Neural crest cell (in vitro differentiated cells): ENCODE measurements at places on chromosomes 1 and 21. TPM values are rescaled to one million over a fixed set of nuclear protein-coding genes. Genes with fewer than 3 reads are reported as not detected.

The TMEM200B gene
- total RNA-seq, result 3.7 and 3.8 TPM in 2 replicates

The BGLAP gene
- 2.5 and 3.0 TPM in 2 replicates for total RNA-seq

The PHLDA3 gene
- 10.7 and 12.6 TPM in 2 replicates for total RNA-seq

The CDKN2C gene
- total RNA-seq, result 2.9 and 3.5 TPM in 2 replicates

The C1orf122 gene
- total RNA-seq, result 37.3 and 40.0 TPM in 2 replicates

The HYI gene
- total RNA-seq, result 42.9 and 46.6 TPM in 2 replicates

The SMIM34 gene
- total RNA-seq, result not detected in 2 replicates

The WDR64 gene
- total RNA-seq, result 0.32 TPM in 1 of 2 replicates, not detected in the other

DNA sequence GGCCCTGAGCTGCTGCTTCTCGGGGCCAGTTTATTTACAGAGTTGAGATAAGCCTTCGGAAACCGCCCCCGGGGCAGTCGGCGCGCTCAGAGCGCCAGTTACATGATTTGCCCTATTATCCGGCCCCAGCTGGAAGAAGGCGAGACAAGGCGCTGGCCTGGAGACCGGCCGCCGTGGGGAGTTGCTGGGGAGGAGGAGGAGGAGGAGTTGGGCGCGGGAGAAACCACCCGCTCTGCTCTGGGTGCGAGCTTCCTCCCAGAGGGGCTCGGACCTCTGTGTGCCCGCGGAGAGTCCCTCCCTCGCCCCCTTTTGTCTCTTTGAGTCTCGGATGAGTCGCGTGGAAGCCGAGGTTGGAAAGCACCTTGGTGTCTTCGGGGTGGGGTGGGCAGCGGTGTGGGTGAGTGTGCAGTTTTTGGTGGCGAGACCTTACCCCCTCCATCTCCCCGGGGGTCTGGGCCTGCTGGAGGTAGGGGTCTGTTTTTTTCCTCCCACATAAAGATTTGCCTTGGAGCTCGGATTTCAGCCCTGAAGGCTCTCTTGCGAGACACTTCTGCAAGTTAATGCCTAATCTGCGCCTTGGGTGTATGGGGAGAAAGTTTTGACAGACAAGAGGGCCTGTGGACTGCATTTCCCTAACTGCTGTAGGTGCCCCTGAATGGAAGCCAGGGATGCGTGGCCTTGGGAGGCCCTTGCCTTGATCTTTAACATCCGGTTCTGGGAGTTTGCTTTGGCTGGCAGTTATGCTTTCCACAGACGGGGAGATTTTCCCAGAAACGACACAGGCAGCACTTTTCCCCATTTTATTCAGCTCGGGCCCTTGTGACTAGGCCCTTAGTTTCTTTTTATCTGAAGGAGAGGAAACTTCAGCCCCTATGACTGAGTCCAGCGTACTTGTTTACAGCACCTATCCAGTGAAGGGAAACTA is 80.0 kb downstream of the NDUFS5 start:
- peak overlapping the region; percentile 91 for H3K27ac ChIP-seq
- DNase-seq, result peak; percentile 30
- H3K27me3 ChIP-seq, result peaks cover 3% of the 10 kb centered on the region
- H3K36me3 ChIP-seq, result no peaks in the 10 kb centered on the region

DNA sequence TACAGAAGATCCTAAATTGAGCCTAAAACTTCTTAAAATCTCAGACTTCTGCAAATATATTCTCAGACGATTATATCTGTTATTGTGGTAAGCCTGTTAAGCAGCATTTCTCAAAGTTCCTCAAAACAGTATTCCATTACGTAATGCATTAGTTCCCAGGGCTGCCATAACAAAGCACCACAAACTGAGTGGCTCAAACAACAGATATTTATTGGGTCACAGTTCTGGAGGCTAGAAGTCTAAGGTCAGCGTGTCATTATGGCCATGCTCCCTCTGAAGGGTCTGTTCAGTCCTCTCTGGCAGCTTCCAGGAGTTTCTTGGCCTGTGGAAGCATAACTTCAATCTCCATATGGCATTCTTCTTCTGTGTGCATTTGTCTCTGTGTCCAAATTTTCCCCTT is 103.5 kb upstream of the ST6GALNAC5 start:
- H3K36me3 ChIP-seq, result no peaks in the 10 kb centered on the region
- no peak overlapping the region for H3K27ac ChIP-seq
- DNase-seq, result no peak
- H3K4me3 ChIP-seq, result no peak overlapping the region
- no peaks in the 10 kb centered on the region for H3K27me3 ChIP-seq

GRCh38 chr1:39485046-39485803 is 6.2 kb upstream of the BMP8A start:
- H3K27ac ChIP-seq, result no peak overlapping the region
- peaks cover 5% of the 10 kb centered on the region for H3K4me1 ChIP-seq
- peaks cover 25% of the 10 kb centered on the region for H3K36me3 ChIP-seq
- no peak overlapping the region for H3K4me3 ChIP-seq

GRCh38 chr1:240199758-240200645 is 108.3 kb downstream of the FMN2 start:
- H3K4me1 ChIP-seq, result no peaks in the 10 kb centered on the region
- peaks cover 19% of the 10 kb centered on the region for H3K36me3 ChIP-seq
- no peak overlapping the region for H3K4me3 ChIP-seq
- H3K27me3 ChIP-seq, result no peaks in the 10 kb centered on the region
- no peak overlapping the region for H3K27ac ChIP-seq

DNA sequence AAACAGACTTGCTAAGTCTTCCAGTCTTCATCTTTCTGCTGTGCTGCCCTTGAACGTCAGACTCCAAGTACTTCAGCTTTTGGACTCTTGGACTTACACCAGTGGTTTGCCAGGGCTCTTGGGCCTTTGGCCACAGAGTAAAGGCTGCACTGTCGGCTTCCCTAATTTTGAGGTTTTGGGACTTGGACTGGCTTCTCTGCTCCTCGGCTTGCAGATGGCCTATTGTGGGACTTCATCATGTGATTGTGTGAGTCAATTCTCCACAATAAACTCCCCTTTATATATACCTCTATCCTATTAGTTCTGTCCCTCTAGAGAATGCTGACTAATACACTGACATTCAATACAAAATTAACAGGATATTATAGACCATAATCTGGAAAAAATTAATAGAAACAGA is 628.1 kb downstream of the PLPP3 start:
- no peak overlapping the region for H3K4me3 ChIP-seq
- H3K27ac ChIP-seq, result no peak overlapping the region
- no peaks in the 10 kb centered on the region for H3K27me3 ChIP-seq
- no peaks in the 10 kb centered on the region for H3K4me1 ChIP-seq
- DNase-seq, result no peak

- H3K4me3 ChIP-seq, result no peak overlapping the region
- no peak overlapping the region for H3K27ac ChIP-seq
- peaks cover 8% of the 10 kb centered on the region for H3K4me1 ChIP-seq
- DNase-seq, result no peak
Observed at GRCh38 chr1:6688001-6688400, 13.6 kb downstream of the DNAJC11 start.

GRCh38 chr1:147444381-147444780 is 96.9 kb upstream of the BCL9 start:
- peaks cover 17% of the 10 kb centered on the region for H3K36me3 ChIP-seq
- no peak for DNase-seq
- no peaks in the 10 kb centered on the region for H3K4me1 ChIP-seq

GRCh38 chr1:185610954-185611353 is 123.2 kb upstream of the HMCN1 start:
- H3K4me1 ChIP-seq, result no peaks in the 10 kb centered on the region
- peaks cover 4% of the 10 kb centered on the region for H3K36me3 ChIP-seq
- no peaks in the 10 kb centered on the region for H3K27me3 ChIP-seq
- no peak overlapping the region for H3K27ac ChIP-seq

DNA sequence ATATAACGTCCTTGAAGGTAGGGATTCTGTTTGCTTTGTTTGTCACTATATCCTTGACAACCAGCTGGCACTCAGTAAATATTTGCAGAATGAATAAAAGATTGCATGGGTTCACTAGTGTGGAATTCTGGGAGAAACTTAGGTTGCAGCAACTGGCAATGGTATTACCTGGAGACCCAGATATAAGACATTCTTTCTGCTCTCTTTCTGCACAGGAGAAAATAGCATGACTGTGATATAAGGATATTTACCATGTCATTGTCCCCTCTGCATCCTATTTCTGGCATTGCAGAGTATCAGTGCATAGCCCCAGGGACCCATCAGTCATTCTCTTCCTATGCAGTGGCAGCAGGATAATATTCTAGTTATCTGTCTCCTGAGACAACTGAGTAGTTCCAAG is 308.9 kb upstream of the LRRC7 start:
- H3K36me3 ChIP-seq, result no peaks in the 10 kb centered on the region
- no peak for DNase-seq
- H3K27ac ChIP-seq, result no peak overlapping the region

- no peak overlapping the region for H3K27ac ChIP-seq
- peak overlapping the region; percentile 18 for H3K4me3 ChIP-seq
Observed at GRCh38 chr1:226074046-226074445, 11.5 kb downstream of the H3-3A start.

DNA sequence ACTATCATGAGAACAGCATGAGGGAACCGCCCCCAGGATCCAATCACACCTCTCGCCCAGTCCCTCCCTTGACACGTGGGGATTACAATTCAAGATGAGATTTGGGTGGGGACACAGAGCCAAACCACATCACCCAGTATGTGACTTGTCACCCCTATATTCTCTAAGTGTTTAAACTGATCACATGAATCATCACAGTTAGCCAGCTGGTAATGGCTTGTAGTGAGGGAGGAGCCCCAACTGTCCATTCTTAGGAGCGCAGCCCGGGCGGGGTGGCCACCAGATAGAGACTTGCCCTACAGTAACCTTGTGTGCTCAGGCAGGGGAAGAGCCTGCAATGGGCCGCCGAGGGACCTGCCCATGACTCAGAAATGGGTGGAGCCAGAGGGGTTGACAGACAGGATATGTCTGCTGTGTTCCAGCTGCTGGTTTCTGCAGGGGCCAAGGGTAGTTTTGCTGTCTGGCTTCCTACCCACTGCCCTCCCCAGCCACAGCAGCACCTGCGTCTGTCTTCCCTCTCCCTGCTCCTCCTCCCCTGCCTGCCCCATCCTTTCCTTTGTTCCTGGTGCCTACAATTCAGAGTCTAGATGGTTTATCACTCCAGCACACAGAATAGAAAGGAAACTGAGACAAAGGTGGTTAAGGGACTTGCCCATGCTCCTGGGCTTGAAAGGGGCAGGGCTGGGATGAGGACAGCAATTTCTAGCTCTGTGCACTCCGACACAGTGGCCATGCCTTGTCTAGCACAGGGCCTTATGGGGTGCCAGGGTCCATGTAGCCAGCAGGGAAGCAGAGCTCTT is 9.2 kb downstream of the ABCG1 start:
- DNase-seq, result no peak
- H3K36me3 ChIP-seq, result no peaks in the 10 kb centered on the region
- peaks cover 62% of the 10 kb centered on the region for H3K4me1 ChIP-seq
- peaks cover 2% of the 10 kb centered on the region for H3K27me3 ChIP-seq
- no peak overlapping the region for H3K27ac ChIP-seq
- H3K4me3 ChIP-seq, result peak overlapping the region; percentile 14

GRCh38 chr1:205650241-205650640 is 18.4 kb upstream of the ELK4 start:
- no peaks in the 10 kb centered on the region for H3K27me3 ChIP-seq
- DNase-seq, result no peak
- no peak overlapping the region for H3K4me3 ChIP-seq
- peaks cover 18% of the 10 kb centered on the region for H3K4me1 ChIP-seq
- peak overlapping the region; percentile 23 for H3K27ac ChIP-seq

DNA sequence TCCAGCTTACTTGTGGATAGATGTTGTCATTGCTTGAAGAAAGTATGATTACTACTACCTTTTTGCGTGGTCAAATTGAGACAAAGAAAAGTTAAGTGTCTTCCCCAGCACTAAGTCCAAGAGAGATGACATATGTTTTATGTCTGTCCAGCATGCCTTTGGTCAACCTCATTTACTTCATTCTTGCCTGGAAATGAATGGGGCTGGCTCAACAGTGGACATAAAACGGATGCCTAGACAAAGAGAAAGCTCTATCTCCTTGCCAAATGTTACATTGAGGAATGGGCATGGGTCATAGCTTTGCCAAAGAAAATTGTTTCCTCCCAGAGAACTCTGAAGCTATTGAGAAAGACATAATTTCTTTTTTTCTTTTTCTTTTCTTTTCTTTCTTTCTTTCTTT is 82.4 kb upstream of the PLPPR4 start:
- H3K27ac ChIP-seq, result no peak overlapping the region
- H3K4me3 ChIP-seq, result no peak overlapping the region
- no peaks in the 10 kb centered on the region for H3K4me1 ChIP-seq
- no peaks in the 10 kb centered on the region for H3K36me3 ChIP-seq

GRCh38 chr1:2982615-2983318 is 38.5 kb upstream of the ACTRT2 start:
- DNase-seq, result no peak
- no peak overlapping the region for H3K27ac ChIP-seq
- H3K4me1 ChIP-seq, result no peaks in the 10 kb centered on the region
- H3K27me3 ChIP-seq, result no peaks in the 10 kb centered on the region
- no peak overlapping the region for H3K4me3 ChIP-seq

DNA sequence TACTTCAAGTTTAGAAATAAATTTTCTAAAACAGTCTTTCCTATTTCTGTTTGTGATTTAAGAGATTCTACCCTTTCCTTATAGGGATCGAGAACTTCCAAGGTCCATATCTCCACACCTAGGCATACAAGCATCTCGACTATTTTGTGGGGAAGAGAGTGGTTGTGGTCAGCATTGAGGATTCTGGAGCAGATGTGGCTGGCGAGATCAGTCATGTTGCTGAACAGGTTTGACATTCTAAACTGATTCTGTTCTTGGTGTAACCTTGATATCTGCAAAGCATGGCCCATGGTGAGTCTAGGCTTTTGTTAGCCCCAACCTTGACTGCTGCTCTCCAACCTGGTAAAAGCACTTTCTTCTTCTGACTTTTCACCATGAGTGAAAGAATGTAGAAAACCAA is 167.6 kb upstream of the POGK start:
- no peak overlapping the region for H3K4me3 ChIP-seq
- DNase-seq, result no peak
- no peaks in the 10 kb centered on the region for H3K27me3 ChIP-seq
- no peaks in the 10 kb centered on the region for H3K4me1 ChIP-seq
- H3K36me3 ChIP-seq, result no peaks in the 10 kb centered on the region
- H3K27ac ChIP-seq, result no peak overlapping the region

GRCh38 chr1:43348343-43348808 is 10.4 kb upstream of the CDC20 start:
- peaks cover 25% of the 10 kb centered on the region for H3K27me3 ChIP-seq
- no peaks in the 10 kb centered on the region for H3K36me3 ChIP-seq
- DNase-seq, result no peak
- no peak overlapping the region for H3K27ac ChIP-seq
- H3K4me1 ChIP-seq, result peaks cover 16% of the 10 kb centered on the region
- H3K4me3 ChIP-seq, result peak overlapping the region; percentile 65

GRCh38 chr1:214718724-214719123 is 115.7 kb downstream of the CENPF start:
- no peaks in the 10 kb centered on the region for H3K36me3 ChIP-seq
- H3K27ac ChIP-seq, result no peak overlapping the region

- DNase-seq, result no peak
- no peaks in the 10 kb centered on the region for H3K4me1 ChIP-seq
- no peaks in the 10 kb centered on the region for H3K27me3 ChIP-seq
- H3K36me3 ChIP-seq, result peaks cover 2% of the 10 kb centered on the region
- H3K27ac ChIP-seq, result no peak overlapping the region
- H3K4me3 ChIP-seq, result no peak overlapping the region
Observed at GRCh38 chr1:19324665-19324990, 12.5 kb downstream of the SLC66A1 start.
